Small intestine (tissue), 16 donors: ENCODE measurements at places on chromosomes 13 and 19. TPM values are rescaled to one million over a fixed set of nuclear protein-coding genes. Genes with fewer than 3 reads are reported as not detected.

ZNF442 gene
- 3.0 TPM for polyA plus RNA-seq

WTIP gene
- 2.4 TPM for polyA plus RNA-seq

FCHO1 gene
- polyA plus RNA-seq = 2.1 TPM

COL5A3 gene
- 0.67 TPM for polyA plus RNA-seq

B3GNT8 gene
- polyA plus RNA-seq = 125 TPM

VSTM2B gene
- polyA plus RNA-seq = not detected

CLEC4M gene
- 0.12 TPM for polyA plus RNA-seq

PSG11 gene
- polyA plus RNA-seq = not detected

ZNF628 gene
- 1.1 TPM for polyA plus RNA-seq

KLF1 gene
- 0.09 TPM for polyA plus RNA-seq

LGALS4 gene
- polyA plus RNA-seq = 1,250 TPM

KLK12 gene
- 2.7 TPM for polyA plus RNA-seq

LAMP1 gene
- 34.0 TPM for polyA plus RNA-seq

STOML3 gene
- polyA plus RNA-seq = not detected

KASH5 gene
- polyA plus RNA-seq = not detected

FBN3 gene
- not detected for polyA plus RNA-seq

FRY gene
- polyA plus RNA-seq = 5.1 TPM

DNM2 gene
- 248 TPM for polyA plus RNA-seq

LIG1 gene
- 34.7 TPM for polyA plus RNA-seq

UPF3A gene
- polyA plus RNA-seq = 60.0 TPM

FXYD1 gene
- polyA plus RNA-seq = 25.4 TPM

POGLUT2 gene
- polyA plus RNA-seq = 13.1 TPM

SERPINE3 gene
- 0.06 TPM for polyA plus RNA-seq

ATP4A gene
- polyA plus RNA-seq = 0.36 TPM

ADPRHL1 gene
- polyA plus RNA-seq = 3.0 TPM

IGFL1 gene
- polyA plus RNA-seq = not detected

TMEM59L gene
- polyA plus RNA-seq = 8.5 TPM

KIRREL2 gene
- polyA plus RNA-seq = not detected

PSG1 gene
- not detected for polyA plus RNA-seq

TTYH1 gene
- not detected for polyA plus RNA-seq

ZNF471 gene
- polyA plus RNA-seq = 1.6 TPM

MTMR6 gene
- polyA plus RNA-seq = 9.7 TPM

OXGR1 gene
- 1.7 TPM for polyA plus RNA-seq

CGB5 gene
- not detected for polyA plus RNA-seq

FFAR2 gene
- polyA plus RNA-seq = 3.7 TPM

UQCRFS1 gene
- polyA plus RNA-seq = 75.7 TPM

TNFSF13B gene
- polyA plus RNA-seq = 6.9 TPM

ERICH6B gene
- 1.6 TPM for polyA plus RNA-seq

ARHGEF18 gene
- 24.9 TPM for polyA plus RNA-seq

SIGLEC5 gene
- polyA plus RNA-seq = 0.06 TPM

NBEA gene
- polyA plus RNA-seq = 3.1 TPM

C1QTNF9 gene
- polyA plus RNA-seq = 0.22 TPM

ZNF573 gene
- not detected for polyA plus RNA-seq

TGFBR3L gene
- polyA plus RNA-seq = 1.4 TPM

NXNL1 gene
- polyA plus RNA-seq = not detected

SHC2 gene
- 10.5 TPM for polyA plus RNA-seq

ATXN8OS gene
- polyA plus RNA-seq = not detected

RUBCNL gene
- 2.3 TPM for polyA plus RNA-seq

OR4F17 gene
- polyA plus RNA-seq = not detected
